ENCODE measurements at places on chromosomes 5 and 9.
A peak's percentile ranks its signal among the peaks of the same experiment; 100 is the strongest.

- no peak for DNase-seq
Measured at GRCh38 chr9:85142968-85143367, 473.4 kb downstream of the NTRK2 start.

DNA sequence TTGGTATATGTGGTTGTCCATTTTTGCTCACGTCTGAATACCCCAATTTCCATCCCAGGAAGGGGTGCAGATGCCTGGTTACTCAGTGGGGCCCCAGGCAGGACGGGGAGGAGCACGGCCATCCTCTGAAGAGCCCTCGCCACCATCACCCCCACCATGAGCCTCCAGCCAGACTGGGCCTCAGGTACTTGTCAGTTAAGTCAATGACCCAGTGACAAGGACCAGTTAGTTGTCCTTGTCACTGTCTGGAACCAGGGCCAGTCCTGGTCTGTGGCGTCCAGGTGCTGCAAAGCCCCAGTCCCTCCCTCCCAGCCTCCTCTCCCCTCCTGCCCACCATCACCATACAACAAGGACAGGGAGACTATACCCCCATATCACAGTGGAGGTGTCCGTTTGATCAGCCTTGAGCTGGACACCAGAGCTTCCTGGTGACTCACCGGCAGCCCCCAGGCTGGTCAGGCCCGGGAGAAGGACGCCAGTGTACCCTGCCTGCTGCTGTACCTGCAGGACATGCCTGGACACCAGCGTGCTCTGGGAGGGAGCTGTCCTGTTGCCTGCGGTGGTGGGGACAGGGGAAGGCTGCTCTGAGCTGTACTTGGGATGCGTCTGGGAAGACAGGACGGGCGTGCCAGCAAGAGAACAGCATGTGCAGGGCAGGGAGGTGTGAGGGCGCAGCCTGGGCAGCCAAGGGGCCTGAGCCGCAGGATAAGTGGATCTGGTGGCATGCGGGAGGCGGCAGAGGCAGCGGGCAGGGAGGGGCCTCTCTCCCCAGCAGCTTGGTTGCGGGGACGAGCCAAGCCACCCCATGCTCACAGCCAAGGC is 32.6 kb upstream of the TTLL11 start:
- DNase-seq = peak; percentile 50

GRCh38 chr9:100213730-100214477 is 114.9 kb downstream of the INVS start:
- no peak for DNase-seq

GRCh38 chr9:105510024-105510423 is 47.9 kb upstream of the FKTN start:
- DNase-seq = no peak

DNA sequence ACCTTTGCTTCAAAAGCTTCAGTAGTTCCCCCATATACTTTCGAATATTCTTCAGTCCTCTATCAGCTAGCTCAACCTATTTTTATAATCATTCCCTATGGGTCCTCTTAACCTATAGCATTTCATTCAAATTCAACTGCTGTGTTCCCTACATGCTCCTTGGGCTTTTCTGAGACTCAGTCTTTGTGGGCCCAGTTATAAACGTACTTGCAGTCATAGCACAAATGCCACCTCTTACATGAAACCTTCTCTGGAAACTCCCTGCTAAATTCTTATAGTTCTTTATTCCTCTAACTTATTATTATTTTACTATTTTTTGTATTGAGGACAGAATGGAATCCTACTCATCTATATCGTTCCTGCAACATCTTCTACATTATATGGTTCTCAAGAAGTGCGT is 24.7 kb downstream of the MLANA start:
- no peak for DNase-seq

- DNase-seq = peak; percentile 59
Measured at GRCh38 chr5:146878476-146879172, at the start of gene PPP2R2B. Gene PPP2R2B (minus strand): TSS chr5:146878757.

GRCh38 chr5:80837679-80838078 is 122.5 kb upstream of the RASGRF2 start:
- DNase-seq = peak; percentile 60

DNA sequence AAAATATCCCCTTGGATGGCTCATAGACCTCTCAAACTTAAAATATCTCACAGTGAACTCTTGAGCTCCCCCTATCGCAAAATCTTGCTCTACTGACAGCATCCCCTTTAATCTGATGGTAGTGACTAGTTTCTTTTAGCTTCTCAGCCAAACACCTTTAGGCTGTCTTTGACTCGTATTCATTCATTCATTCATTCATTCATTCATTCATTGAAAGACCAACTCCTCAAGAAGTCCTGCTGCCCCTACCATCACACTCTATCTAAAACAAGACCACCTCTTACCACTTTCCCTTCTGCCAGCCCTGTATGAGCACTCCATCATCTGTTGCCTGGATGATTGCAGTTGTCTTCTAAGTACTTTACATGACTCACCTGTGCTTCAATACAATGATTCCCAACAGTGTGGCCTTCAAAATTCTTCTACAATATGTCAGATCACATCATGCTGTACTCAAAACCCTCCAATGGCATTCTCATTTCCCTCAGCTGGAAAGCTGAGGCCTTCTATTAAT is 46.8 kb downstream of the ITGA2 start:
- no peak for DNase-seq

DNA sequence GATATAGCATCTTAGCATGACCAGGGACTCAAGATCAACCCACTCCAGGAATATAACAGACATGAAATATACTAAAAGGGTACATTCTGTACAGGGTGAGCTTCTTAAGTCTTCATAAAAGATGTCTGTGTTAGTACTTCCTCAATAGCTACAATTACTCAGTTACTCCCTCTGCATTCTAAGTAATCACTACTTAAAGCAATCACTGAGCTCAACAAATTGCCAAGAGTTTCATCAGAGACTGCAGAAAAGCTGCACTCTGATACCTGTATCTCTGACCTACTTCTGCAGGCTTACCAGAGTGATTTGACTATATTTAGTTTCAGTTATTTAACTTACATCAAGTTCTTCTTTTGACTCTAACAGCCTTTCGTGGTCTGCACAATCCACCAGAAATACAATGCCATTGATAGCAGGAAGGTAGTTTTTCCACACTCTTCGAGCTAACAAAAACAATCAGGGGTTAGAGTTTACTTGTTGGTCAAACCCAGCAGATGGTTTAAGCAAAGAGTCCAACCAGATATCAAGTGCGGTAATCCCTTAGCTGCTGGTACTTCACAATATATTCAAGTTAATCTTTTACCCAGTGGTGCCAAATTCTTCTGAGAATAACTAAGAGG is 23.3 kb downstream of the SAR1B start:
- DNase-seq = no peak

GRCh38 chr9:120668399-120668798 is 45.9 kb downstream of the MEGF9 start:
- DNase-seq = no peak

- no peak for DNase-seq
Measured at GRCh38 chr5:97476852-97477534, 293.9 kb upstream of the RIOK2 start.

DNA sequence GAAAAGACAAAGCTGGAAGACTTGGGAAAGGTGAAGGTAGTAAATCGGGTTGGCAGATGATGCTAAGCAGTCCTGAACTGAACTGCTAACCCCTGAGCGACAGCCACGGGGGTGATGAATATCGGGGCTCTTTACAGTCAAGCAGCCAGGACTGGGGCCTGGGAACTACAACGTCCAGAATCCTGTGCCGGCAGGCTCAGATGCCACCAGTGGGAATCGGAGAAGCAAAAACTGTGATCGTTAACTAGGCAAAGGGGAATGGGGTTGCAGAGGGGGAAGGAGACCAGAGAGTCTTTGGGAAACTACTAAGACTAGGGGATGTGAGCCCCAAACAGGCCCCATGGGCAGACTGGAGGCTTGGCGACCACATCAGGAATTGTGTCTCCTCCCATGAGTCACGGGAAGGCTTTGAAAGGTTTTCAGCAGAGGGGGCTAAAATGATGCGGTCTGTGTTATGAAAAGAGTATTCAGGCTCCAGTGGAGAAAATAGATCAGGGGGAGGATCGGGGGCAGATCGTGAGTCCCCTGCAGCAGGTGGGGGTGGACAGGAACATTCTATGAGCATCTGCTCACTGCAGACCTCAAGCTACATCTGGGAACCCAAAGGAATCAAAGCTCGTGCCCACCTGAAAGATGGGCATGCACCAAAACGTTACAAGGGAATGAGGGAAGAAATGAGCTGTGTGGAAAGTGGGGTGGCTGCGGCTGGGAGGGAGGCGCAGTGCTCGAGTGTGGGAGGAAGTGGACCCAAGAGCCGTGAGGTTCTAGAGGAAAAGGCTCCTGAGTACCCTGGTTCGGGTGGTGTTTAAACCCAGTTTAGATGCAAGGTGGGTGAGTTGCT is 53.8 kb downstream of the HRH2 start:
- no peak for DNase-seq

- no peak for DNase-seq
Measured at GRCh38 chr5:118257066-118257465, 731.3 kb downstream of the DTWD2 start.

DNA sequence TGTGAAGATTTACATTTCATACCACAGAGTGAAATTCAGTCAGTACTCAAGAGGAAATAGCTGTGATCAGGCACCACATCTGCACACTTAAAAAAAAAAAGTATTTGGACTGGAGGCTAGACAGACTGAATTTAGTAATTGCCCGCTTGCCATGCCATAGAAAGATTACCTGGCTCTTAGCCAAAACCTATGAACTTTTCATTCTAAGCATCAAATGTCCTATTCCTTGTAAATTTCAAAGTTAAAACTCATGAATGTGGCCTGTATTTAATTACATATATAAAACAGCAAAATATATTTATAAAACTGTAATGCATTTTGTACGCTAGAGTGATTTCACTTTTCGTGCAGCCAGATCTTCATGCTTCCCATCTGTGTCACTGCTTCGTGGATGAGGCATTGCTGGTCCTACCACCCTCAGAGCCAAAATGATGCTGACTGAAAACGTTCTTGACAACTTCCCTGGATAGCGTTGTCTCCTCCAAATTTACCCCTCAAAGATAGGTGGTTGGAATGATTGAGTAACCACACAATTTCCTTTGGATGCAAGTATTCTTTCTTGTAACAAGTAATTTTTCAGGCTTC is 447.9 kb upstream of the SGCD start:
- no peak for DNase-seq

DNA sequence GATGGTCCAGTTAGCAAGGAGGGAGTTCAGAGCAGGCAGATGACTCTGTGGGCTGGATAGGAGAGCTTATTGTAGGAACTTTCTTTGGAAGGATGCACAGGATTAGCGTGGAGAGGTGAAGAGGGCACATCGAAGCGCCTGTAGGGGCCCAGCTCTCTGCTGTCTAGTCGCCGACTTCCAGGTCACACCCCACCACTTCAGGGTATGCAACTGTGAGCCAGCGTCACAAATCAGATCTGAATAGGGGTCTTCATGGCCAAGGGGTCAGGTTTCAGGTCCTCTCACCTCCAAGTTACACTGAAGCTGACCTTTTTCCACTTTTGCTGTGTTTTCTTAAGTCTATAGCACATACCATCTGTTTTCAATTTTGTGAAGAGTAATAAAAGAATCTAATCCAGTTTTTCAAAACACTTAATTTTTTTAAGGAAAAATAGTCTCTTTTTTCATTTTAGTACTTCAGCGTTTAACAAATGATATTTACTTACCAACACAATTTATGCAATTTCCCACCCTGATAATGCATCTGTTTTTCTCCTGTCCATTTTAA is 364.2 kb upstream of the CLINT1 start:
- no peak for DNase-seq

DNA sequence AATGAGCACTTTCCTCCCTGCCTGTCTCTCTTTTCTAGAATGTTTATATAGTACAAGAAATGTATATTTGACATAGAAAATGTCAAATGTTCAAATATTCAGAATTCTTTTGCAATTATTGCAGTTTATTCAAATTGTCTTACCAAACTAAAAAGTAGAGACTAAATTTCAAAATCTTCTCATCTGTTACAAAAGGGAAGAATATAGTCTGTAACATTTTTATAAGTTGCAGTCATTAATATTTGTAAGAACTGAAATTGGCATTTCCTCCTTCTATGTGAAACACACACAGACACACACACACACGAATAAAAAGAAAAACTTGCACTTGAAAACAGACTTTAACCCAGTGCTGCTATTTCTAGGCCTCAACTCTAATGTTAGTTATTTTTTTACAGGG is 56.4 kb downstream of the NR3C1 start:
- DNase-seq = no peak

- DNase-seq = no peak
Measured at GRCh38 chr5:103090791-103091190, 29.1 kb downstream of the GIN1 start.

GRCh38 chr9:27272103-27272502 is 24.8 kb downstream of the EQTN start:
- DNase-seq = no peak

- DNase-seq = no peak
Measured at GRCh38 chr9:112170235-112170634, 4.9 kb downstream of the SUSD1 start.

- no peak for DNase-seq
Measured at GRCh38 chr9:132896906-132897305, 18.2 kb downstream of the SPACA9 start.

DNA sequence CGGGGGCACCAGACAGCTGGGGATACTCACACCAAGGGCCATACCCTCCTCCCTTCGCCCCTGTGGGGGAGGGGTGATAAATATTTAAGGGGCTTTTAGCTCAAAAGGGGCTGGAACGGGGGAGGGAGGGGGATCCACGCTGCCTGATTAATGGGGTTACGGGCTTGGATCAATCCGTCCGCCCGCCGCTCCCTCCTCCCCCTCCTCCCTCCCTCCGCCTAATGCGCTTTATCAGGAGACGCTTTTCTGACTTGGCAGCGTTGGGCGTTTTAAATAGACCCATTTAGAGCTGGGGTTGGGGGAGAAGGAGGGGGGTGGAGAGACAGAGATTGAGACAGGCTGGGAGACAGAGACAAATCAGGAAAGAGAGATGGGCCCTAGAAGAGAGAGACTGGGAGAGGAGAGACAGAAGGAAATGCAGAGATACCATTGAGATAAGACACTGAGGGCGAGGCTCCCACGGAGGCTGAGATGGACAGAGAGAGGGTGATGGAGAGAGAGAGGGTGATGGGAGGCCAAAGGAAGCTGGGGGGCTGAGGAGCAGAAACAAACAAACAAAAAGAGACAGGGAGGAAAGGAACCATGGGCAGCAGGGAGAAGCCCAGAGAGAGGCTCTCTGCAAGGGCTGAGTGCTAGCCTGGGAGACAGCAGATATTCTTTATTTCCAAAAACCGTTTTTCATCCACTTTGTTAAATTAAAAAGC is 10.3 kb downstream of the CNTFR start:
- no peak for DNase-seq

DNA sequence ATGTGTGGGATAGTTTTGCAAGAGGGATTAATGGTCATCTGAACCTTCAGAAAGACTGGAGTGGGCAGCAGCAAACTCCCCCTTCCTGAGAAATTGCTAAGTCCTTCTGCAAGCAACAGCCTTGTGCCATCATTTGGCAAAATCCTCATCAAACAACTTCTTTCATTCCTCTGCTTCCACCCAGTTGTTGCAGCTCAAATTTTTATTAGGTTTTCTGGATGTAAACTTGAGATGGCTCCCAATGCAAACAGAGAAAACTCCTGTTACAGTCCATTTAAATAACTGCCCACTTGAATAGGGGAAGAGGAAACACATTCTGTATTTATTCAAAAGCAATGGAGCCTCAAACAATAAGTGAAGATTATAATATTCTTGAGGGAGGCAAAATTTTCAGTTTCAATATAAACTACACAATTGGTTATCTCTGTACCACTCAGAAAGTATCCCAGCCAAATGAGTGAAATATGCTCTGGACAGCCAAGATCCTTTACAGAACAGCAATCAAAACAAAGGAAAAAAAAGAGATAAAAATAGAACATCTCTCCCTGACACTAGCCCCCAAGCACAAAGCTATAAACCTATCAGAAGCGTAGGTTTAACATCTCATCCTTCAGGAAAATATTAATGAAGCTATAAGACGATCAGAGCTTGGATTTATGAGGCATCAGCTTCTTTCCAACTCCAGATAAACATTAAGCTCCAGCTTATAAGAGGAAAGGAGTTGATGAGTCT is 17.3 kb upstream of the DAP start:
- no peak for DNase-seq
